ENCODE measurements at places on chromosomes 6 and 20.

- DNase-seq = no peak
These were observed 9.1 kb upstream of the RPL7L1 start for GRCh38 chr6:42870145-42870936.

DNA sequence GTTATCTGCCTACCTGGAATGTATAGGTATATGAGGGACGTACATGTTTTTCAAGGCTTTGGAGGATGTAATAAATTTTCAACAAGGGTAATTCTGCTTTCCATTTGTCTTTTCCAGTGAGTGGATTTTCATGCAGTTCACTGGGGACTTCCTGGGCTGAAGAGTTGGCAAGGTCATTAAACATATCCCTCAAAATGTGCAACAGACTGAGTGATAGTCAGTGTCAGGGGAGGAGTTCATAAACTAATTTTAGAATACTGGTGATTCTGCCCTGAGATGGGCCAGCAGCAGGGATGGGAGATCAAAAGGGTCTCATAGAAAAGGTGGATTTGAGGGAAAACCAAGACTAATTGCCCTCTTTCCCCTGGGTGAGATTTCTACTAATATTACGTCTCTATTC, 122.3 kb upstream of the CLDN20 start:
- no peak for DNase-seq

DNA sequence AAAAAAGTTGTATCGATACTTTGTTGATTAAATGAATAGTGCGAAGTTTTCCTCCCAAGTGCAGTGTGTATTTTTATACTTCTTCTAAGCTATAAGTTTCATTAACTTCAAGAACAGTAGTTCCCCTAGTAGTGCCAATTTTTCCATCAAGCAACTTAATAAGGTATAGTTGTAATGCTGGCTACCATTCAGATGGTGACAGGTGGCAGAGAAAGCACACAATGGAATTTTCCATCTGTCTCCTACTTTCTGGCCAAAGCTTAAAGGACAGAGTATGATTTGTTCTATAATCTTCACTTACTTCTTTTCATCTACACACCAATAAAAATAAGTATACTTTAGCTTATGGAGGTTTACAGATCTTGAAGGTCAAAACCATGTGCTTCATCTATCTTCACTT, 431.1 kb downstream of the NKAIN2 start:
- no peak for DNase-seq

GRCh38 chr6:130355572-130355971, 10.2 kb upstream of the TMEM200A start:
- DNase-seq = no peak

- DNase-seq = no peak
These were observed 252.0 kb downstream of the KIF16B start for GRCh38 chr20:16321291-16321690.

Measured in effector memory CD4-positive, alpha-beta T cell (primary cell).